Activated T-helper 1 cell treated with anti-CD3 and anti-CD28 coated beads, Interleukin-12 subunit alpha, Interleukin-12 subunit beta, Interleukin-2, Interleukin-4 antibody, amounts not matched to agents 30 ng/mL and 10 ng/mL and 1 ng/mL, durations not matched to agents 14 hours and 24 hours and 36 hours (primary cell): ENCODE measurements at places on chromosomes 11 and 22. TPM values are rescaled to one million over a fixed set of nuclear protein-coding genes. Genes with fewer than 3 reads are reported as not detected.

Gene TRIM49
- total RNA-seq, result not detected in 2 replicates

Gene DSCAML1
- total RNA-seq, result not detected in 2 replicates

Gene CD3G
- total RNA-seq, result 134 and 145 TPM in 2 replicates

Gene RIMBP3B
- 0.16 TPM in 1 of 2 replicates, not detected in the other for total RNA-seq

GRCh38 chr11:71176812-71177211, 75.6 kb downstream of the SHANK2 start:
- DNase-seq, result no peak

GRCh38 chr11:117973503-117973860, 12.7 kb upstream of the IL10RA start:
- no peak for DNase-seq

DNA sequence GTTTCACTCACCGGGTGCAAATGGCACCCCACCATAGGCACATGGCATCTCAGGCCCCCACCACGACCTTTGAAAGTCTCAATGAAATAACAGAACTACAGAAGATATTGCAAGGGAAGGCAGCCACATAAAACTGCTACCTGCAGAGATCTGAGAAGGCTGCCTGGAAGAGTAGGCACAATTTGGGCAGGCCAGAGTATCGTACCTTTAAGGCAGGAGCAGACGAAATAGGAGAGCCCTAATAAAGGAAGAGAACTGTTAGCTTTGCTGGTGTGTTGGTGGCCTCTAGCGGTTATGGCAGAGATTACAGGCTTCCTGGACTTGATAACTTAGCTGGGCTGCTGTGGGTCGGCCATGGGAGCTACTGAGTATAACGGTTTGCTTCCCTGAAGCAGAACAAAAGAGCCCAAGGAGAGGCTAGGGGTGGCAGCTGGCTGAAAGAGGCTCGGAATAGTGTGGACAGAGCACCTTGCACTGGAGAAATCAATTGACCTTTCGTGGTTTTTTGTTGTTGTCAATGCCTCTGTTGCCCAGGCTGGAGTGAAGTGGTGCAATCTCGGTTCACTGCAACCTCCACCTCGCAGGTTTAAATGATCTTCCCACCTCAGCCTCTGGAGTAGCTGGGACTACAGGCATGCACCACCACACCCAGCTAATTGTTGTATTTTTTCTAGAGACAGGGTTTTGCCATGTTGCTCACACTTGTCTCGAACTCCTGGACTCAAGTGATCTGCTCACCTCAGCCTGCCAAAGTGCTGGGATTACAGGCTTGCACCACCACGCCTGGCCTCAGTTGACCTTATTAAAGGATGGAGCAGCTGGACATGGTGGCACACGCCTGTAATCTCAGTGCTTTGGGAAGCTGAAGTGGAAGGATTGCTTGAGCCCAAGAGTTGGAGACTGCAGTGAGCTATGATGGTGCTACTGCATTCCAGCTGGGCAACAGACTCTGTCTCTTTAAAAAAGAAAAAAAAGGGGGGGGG, 4.8 kb downstream of the SDF2L1 start:
- DNase-seq, result peak; percentile 64

DNA sequence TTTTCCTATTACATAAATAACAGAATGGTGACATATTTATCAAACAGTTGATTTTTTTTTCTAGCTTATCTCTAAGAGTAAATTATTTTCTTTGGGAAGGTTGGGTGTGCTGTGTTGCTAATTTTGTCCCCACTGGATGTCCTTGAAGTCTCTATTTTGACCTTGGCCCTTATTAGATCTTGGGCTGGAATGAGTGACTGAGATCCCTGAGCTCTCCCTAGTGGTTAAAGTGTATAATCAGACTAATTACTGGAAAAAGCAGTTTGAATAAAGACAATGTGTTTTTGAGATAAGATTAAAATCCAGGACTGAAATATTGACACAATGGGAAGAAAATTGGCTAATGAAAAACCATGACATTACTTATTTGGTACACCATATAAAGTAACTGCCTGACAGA, 56.1 kb downstream of the AASDHPPT start:
- DNase-seq, result no peak

DNA sequence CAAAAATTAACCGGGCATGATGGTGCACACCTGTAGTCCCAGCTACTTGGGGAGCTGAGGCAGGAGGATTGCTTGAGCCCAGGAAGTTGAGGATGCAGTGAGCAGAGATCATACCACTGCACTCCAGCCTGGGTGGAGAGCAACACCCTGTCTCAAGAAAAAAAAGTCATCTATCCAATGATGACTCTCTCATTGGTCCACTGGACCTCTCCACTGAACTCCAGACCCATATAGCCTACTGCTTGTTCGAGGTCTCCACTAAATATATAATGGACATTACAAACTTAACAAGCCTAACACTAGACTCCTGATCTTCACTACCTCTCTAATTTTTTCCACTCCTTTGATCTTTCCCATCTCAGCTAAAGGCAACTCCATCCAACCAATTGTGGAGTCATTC, 33.5 kb upstream of the MTCH2 start:
- no peak for DNase-seq

DNA sequence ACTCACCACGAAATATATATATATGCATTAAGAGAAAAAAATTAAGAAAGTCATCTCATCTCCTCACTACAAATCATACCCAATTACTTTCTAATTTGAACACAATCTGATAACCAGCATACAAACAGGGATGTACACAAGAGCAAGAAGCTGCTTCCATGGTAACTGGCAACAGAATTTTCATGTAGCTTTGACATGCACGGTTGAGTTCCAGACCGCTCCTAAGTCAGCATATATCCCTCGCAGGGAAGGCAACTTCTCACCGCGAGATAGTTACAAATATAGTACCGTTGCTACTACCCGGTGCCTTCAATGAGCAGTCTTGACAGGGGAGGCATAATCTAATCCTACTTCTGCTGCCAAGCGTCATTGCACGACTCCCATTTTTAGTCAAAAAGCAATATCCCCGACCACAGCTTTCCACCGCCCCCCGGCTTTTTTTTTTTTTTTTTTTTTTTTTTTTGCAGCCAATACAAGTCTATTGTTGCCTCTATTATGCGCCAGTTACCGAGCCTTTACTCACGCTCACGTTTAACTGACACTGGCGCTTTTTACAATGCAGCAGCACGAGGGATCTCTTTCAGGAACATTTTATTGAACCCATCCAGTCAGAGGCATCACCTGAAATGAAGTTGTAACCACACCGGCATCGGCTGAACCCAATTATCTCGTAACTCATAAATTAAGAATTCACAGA, 2.2 kb downstream of the CADM1 start:
- no peak for DNase-seq

DNA sequence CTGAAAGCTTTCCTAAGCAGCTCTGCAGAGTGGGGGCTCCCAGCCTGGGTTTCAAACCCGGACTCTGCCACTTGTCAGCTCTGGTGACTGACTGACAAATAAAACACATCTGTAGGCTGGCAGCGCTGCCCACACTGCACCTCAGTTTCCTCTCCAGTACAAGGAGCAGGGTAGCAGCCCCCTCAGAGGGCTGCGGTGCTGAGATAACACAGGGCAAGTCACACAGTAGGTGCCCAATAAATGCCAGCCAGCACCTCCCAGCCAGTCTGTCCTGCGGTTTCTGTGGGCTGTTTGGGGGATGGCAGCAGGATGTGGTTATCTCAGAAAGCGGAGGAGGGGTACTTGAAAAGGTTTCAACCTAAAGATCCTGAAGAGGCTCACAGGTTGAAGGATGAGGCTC, 1.5 kb downstream of the SYT12 start:
- DNase-seq, result peak; percentile 27

GRCh38 chr11:31902706-31903105, 91.6 kb upstream of the PAX6 start:
- no peak for DNase-seq

DNA sequence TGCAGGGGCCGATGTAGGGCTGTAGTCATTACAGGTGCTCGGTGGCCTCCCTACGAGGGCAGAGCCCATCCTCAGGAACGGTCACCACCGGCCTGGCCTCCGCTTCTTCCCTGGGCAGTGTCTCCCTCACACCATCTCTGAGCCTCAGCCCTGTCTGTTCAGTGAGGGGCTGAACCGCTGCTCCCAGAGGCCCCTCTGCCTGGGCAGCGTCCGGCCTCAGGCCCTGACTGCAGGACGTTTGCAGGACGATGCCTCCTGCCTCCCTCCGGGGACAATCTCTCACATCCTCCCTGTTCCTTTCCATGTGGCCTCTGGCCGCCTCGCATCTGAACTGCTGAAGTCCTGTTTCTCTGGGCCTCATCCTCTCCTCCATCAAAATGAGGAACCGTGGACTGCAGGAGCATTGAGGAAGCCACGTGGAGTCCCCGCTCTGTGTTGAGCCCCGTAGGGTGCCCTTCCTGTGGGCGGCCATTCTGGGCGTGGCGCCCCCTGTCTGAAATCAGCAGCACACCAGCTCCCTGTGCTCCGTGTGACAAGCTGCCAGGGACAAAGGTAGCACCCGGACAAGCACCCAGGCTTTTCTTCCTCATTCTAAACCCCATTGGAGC, 933.5 kb downstream of the BRD1 start:
- no peak for DNase-seq
